ENCODE measurements at places on chromosomes 16 and 17. TPM values are rescaled to one million over a fixed set of nuclear protein-coding genes. Genes with fewer than 3 reads are reported as not detected.
A peak's percentile ranks its signal among the peaks of the same experiment; 100 is the strongest.

The SOCS3 gene
- total RNA-seq: 86.4 TPM

GRCh38 chr16:72101195-72101594, 7.5 kb downstream of the DHX38 start:
- no peaks in the 10 kb centered on the region for H3K27me3 ChIP-seq
- H3K27ac ChIP-seq: no peak overlapping the region
- peaks cover 66% of the 10 kb centered on the region for H3K36me3 ChIP-seq
- H3K4me3 ChIP-seq: no peak overlapping the region

GRCh38 chr16:18833707-18834505, 32.6 kb upstream of the ARL6IP1 start:
- DNase-seq: no peak
- H3K36me3 ChIP-seq: peaks cover 70% of the 10 kb centered on the region
- no peaks in the 10 kb centered on the region for H3K27me3 ChIP-seq
- no peak overlapping the region for H3K4me3 ChIP-seq
- H3K27ac ChIP-seq: no peak overlapping the region

DNA sequence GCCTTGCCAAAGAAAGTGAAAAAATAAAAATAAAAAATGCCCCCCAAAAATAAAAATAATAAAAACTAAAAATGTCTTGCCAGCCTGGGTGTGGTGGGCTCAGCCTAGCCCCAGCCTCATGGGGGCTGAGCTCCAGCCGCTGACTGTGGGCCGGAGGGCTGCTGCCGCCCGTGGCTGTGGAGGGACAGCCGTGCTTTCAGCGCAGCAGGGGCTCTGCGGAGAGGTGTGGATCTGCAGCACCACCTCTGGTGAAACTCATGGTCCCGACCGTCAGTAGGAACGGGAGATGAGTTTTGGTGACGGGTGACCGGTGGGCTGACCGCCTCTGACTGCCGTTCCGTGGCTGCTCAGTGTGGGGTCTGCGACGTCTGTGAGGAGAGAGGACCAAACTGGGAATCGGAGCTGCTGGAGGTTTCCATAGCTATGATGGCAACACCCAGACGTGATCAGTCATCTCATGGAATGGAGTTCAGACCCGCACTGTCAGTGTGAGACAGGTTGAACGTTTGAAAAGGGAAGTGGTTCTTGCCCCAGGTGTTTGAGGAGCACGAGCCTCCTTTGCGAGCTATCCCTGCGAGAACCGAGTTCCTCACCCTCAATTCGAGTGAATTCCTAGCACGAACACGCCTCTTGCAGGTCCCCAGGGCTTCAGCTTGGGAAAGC, 12.0 kb upstream of the RPL13 start:
- peaks cover 27% of the 10 kb centered on the region for H3K36me3 ChIP-seq
- no peaks in the 10 kb centered on the region for H3K4me1 ChIP-seq
- no peak for DNase-seq

DNA sequence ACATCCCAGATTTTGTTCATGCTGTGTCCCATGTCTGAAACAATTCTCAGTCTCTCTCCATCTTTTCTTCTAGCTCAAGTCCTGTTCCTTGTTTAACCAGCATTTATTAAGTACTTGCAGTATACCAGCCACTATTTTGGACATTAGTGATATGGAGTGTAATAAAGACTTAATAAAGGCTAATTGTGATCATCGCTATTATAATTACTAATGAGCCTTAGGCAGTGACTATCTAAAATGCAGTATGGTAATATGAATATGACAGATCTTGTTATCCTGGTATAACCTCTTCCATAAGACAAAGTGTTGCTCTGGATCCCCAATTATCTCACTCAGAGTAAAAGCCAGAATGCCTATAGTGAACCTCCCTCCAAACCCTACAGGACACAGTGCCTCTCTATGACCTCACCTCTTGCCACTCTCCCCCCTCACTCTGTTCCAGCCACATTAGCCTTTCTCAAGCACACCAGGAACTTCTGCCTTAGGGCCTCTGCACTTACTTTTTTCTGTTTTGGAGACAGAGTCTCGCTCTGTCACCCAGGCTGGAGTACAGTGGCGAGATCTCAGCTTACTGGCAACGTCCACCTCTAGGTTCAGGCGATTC, 1.8 kb upstream of the FLOT2 start:
- H3K4me3 ChIP-seq: peak overlapping the region; percentile 11
- no peaks in the 10 kb centered on the region for H3K27me3 ChIP-seq
- DNase-seq: no peak
- no peaks in the 10 kb centered on the region for H3K36me3 ChIP-seq
- peak overlapping the region; percentile 50 for H3K27ac ChIP-seq

DNA sequence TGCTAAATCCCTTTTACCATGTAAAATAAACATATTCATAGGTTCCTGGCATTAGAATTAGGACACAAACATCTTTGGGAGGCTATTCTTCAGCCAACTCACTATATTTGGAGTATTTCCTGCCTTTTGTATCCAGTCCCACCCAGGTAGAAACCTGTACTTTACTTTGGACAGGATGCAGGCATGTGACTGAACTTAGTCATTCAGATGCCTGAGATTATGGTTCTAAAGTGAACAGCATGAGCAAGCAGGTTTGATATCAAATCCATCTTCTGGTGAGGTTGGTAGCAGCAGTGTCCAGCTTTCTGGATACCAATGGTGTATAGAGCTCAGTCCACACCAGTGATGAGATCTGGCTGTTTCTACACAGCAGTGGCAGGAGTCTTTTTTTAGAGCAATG, 20.2 kb downstream of the CA10 start:
- H3K27ac ChIP-seq: no peak overlapping the region
- H3K4me3 ChIP-seq: no peak overlapping the region
- H3K4me1 ChIP-seq: no peaks in the 10 kb centered on the region
- DNase-seq: no peak

GRCh38 chr17:63653050-63653449, 30.8 kb downstream of the MAP3K3 start:
- no peak overlapping the region for H3K27ac ChIP-seq
- no peak overlapping the region for H3K4me3 ChIP-seq
- DNase-seq: no peak
- H3K4me1 ChIP-seq: no peaks in the 10 kb centered on the region
- no peaks in the 10 kb centered on the region for H3K27me3 ChIP-seq

- peak overlapping the region; percentile 93 for H3K27ac ChIP-seq
- no peak overlapping the region for H3K4me3 ChIP-seq
- H3K4me1 ChIP-seq: peaks cover 84% of the 10 kb centered on the region
- no peak for DNase-seq
- H3K36me3 ChIP-seq: no peaks in the 10 kb centered on the region
These were observed 14.8 kb downstream of the RAI1 start for GRCh38 chr17:17696085-17696484.

- no peak for DNase-seq
- no peaks in the 10 kb centered on the region for H3K36me3 ChIP-seq
- H3K4me1 ChIP-seq: no peaks in the 10 kb centered on the region
- no peak overlapping the region for H3K4me3 ChIP-seq
- H3K27ac ChIP-seq: no peak overlapping the region
- peaks cover 9% of the 10 kb centered on the region for H3K27me3 ChIP-seq
These were observed 88.2 kb upstream of the NOG start for GRCh38 chr17:56505154-56505756.

- peaks cover 3% of the 10 kb centered on the region for H3K4me1 ChIP-seq
- no peak for DNase-seq
- H3K27me3 ChIP-seq: peaks cover 24% of the 10 kb centered on the region
- no peak overlapping the region for H3K4me3 ChIP-seq
These were observed 171.2 kb downstream of the ZNF423 start for GRCh38 chr16:49684696-49685095.
